ENCODE measurements at places on chromosomes 2 and 18. TPM values are rescaled to one million over a fixed set of nuclear protein-coding genes. Genes with fewer than 3 reads are reported as not detected.

The ZNF804A gene
- polyA plus RNA-seq: not detected

The C2orf76 gene
- polyA plus RNA-seq: 23.6 TPM

GRCh38 chr2:54568876-54569321 lies 112.8 kb downstream of the SPTBN1 start:
- no peaks in the 10 kb centered on the region for H3K27me3 ChIP-seq
- no peak for DNase-seq
- peaks cover 21% of the 10 kb centered on the region for H3K36me3 ChIP-seq
- H3K4me1 ChIP-seq: peaks cover 51% of the 10 kb centered on the region

DNA sequence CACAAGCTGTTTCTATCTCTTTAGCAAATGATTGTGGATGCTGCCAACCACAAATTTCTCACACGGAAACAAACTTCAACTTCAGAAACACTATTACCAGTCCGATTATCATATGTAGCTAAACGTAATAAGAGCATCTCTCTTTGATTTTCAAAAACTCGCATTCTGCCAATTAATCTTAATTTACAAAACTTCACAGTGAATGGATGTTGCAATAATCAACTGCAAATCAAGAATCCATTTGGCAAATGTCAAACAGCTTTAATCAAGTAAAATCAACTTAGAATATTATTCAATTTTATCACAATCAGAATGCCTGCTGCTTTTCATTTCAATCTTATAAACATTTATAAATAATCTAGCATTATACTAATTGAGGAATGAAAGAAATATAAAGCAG lies 54.2 kb downstream of the DTNB start:
- H3K36me3 ChIP-seq: peaks cover 20% of the 10 kb centered on the region
- no peaks in the 10 kb centered on the region for H3K4me1 ChIP-seq
- DNase-seq: no peak
- no peaks in the 10 kb centered on the region for H3K27me3 ChIP-seq

DNA sequence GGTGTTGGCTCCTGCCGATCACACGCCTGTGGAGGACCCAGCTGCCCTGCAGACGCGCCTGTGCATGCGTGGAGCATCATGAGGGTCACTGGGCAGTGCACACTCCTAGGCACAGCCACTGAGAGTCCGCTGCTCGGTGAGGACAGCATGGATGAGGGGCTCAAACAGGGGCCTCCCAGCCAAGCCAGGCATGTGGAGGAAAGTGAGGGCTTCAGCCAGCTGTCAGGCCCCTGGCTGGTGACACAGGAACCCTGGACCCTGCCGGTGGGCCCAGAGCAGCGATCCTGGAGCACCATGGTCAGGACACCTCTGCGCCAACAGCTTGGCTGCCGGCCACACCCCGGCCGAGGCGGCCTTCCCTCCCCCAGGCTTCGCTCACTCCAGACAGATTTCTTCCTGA lies 171.2 kb downstream of the RTP5 start:
- no peak overlapping the region for H3K4me3 ChIP-seq
- peaks cover 2% of the 10 kb centered on the region for H3K36me3 ChIP-seq
- H3K27me3 ChIP-seq: peaks cover 17% of the 10 kb centered on the region
